ENCODE measurements at places on chromosomes 5 and 9.

DNA sequence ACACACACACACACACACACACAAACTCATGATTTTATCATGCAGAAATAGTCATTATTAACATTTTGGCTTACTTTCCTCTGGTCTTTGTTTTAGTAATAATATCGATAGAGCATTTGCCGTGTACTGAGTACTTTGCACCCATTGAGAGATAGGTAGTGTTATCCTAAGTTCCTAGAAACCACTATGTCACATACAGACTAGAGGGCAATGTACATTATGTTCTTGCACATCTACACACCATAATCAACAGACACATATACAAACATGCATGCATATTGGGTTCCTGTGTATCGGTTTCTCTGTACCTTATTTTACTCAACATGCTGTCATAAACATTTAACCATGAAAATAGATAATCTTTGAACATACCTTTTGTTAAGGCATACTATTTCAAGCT is 45.7 kb downstream of the MAT2B start:
- no peak for DNase-seq

DNA sequence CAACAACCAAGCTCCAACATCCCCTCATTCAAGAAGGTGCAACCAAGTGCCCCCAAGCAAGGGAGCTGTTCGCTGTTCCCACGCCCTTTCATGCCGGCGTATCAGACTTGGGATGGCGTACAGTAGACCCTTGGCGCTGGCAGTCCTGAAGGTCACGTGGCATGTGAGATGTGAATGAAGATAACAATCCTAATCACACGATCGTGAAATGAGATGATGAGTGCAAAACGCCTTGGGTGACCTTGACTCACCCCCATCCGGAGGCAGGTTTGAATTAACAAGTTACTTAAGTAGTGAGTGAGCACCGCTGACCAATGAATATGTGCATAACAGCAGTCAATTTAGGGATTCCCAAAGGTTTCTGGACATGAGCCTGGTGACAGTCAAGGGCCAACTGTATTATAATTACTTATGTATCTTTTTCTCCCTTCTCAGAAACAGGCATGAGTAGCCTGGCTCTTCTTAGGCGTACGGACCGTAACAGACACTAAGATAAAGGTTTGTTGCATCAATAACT is 150.2 kb downstream of the TTLL11 start:
- no peak for DNase-seq

DNA sequence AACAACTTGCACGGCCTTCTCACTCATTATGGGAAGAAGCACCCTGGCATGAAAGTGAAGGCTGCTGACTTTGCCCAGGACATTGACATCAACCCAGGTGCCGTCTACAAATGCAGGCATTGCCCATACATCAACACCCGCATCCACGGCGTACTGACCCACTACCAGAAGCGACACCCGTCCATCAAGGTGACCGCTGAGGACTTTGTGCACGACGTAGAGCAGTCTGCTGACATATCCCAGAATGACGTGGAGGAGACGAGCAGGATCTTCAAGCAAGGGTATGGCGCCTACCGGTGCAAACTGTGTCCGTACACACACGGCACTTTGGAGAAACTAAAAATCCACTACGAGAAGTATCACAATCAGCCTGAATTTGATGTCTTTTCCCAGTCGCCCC is 65.4 kb downstream of the ZNF462 start:
- DNase-seq = no peak

- no peak for DNase-seq
These were observed 110.4 kb downstream of the SEMA6A start for GRCh38 chr5:116464144-116464708.

GRCh38 chr9:1156794-1157550 is 106.8 kb downstream of the DMRT2 start:
- DNase-seq = no peak

GRCh38 chr9:130092910-130093309 is 39.2 kb downstream of the GPR107 start:
- DNase-seq = no peak

GRCh38 chr5:134314443-134314842 is 52.5 kb downstream of the CDKL3 start:
- no peak for DNase-seq

GRCh38 chr9:122090981-122091380 is 2.1 kb downstream of the TTLL11 start:
- DNase-seq = no peak

DNA sequence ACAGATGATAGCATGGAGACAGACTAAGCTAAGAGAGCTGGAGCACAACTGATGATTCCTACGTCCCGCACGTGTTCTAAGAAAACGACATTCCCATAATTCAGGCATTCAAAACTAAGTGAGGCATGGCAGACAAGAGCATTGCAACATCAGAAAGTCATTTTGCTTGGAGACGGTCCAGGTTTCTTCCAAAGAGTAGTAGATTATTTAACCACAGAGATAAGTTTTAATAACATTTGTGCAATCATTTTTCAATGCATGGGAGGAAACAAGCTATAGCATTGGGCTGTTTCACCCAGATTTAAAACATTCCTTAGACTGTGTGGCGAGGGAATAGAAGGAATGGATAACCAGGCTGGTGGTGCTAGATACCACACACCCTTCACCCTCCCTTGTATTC is 117.2 kb downstream of the APBA1 start:
- no peak for DNase-seq

- no peak for DNase-seq
These were observed 5.7 kb downstream of the TGFBI start for GRCh38 chr5:136034492-136034891.

- no peak for DNase-seq
These were observed 6.9 kb downstream of the OLFML2A start for GRCh38 chr9:124783830-124784229.

DNA sequence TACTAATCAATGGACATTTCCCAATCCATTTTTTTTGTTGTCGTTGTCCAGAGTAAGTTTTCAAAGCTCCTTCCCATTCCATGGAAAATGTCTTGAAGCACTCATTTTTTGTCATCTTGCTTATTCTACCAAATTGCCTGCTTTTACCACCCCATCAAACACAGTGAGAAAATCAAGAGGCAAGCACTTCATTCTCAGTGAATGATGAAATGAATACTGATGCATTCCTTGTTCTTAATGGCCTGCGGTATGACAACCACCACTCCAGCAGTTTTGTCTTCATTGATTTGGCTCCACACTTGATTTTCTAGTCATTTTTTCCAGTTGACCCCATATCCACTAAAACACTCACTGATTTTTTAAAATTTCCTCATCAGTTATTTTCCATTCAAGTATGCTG is 193.5 kb upstream of the ANKH start:
- no peak for DNase-seq

All from SHP77 (cell line).